Placental epithelial cell (primary cell): ENCODE measurements at places on chromosomes 13 and 19. TPM values are rescaled to one million over a fixed set of nuclear protein-coding genes. Genes with fewer than 3 reads are reported as not detected.

Gene RASA3
- total RNA-seq: 7.4 and 8.6 TPM in 2 replicates

Gene KIR2DL3
- total RNA-seq: not detected in 2 replicates

Gene ERFL
- 0.11 TPM in 1 of 2 replicates, not detected in the other for total RNA-seq

Gene POLD1
- total RNA-seq: 37.8 and 45.5 TPM in 2 replicates

Gene IGFL2
- total RNA-seq: 0.11 TPM in 1 of 2 replicates, not detected in the other

Gene SIGLEC11
- total RNA-seq: 0.22 TPM in 1 of 2 replicates, not detected in the other

Gene ZNF77
- 1.6 and 3.5 TPM in 2 replicates for total RNA-seq

Gene ANKLE1
- 0.39 and 0.65 TPM in 2 replicates for total RNA-seq

Gene FCER2
- total RNA-seq: not detected in 2 replicates

Gene KCTD4
- total RNA-seq: 1.2 and 3.4 TPM in 2 replicates

Gene SOX1
- not detected in 2 replicates for total RNA-seq

Gene ACER1
- 0.11 TPM in 1 of 2 replicates, not detected in the other for total RNA-seq

Gene MEIOSIN
- not detected in 2 replicates for total RNA-seq

Gene ADAT3
- total RNA-seq: 5.3 and 9.0 TPM in 2 replicates

Gene NLRP7
- 0.33 TPM in 1 of 2 replicates, not detected in the other for total RNA-seq

Gene NPAS1
- 0.11 and 0.39 TPM in 2 replicates for total RNA-seq

Gene SIN3B
- total RNA-seq: 29.6 and 41.6 TPM in 2 replicates

Gene STARD13
- total RNA-seq: 48.3 and 54.7 TPM in 2 replicates

Gene KLF2
- total RNA-seq: 0.87 and 3.5 TPM in 2 replicates

Gene LILRA1
- total RNA-seq: under 0.01 TPM in 1 of 2 replicates, not detected in the other

Gene DDX39A
- total RNA-seq: 22.0 and 59.6 TPM in 2 replicates

Gene PRTN3
- total RNA-seq: not detected in 2 replicates

Gene ZNF222
- total RNA-seq: 4.3 and 6.0 TPM in 2 replicates

Gene PLA2G4C
- 1.2 TPM in 2 replicates for total RNA-seq

Gene PLIN5
- not detected in 2 replicates for total RNA-seq

Gene NKPD1
- 2.9 and 5.9 TPM in 2 replicates for total RNA-seq

Gene ZNF112
- 4.3 and 7.9 TPM in 2 replicates for total RNA-seq

Gene CEACAM7
- not detected in 2 replicates for total RNA-seq

Gene ADGRE3
- total RNA-seq: not detected in 2 replicates

Gene PSMD8
- total RNA-seq: 162 and 390 TPM in 2 replicates

Gene S1PR4
- 0.11 and 0.39 TPM in 2 replicates for total RNA-seq

Gene GRK1
- under 0.01 TPM in 1 of 2 replicates, not detected in the other for total RNA-seq
